Stimulated activated CD4-positive, alpha-beta T cell treated with anti-CD3 and anti-CD28 coated beads, Interleukin-1b, Interleukin-23, amount 100 ng/mL, for 1 hour (primary cell): ENCODE measurements at places on chromosomes 7 and 10.

GRCh38 chr7:951881-952547 is 2.5 kb downstream of the ADAP1 start:
- DNase-seq = no peak

- peak; percentile 16 for DNase-seq
Measured at GRCh38 chr7:17298840-17299482, 509 bp downstream of the AHR start.

GRCh38 chr7:36112969-36113368 is 40.1 kb upstream of the EEPD1 start:
- DNase-seq = no peak

DNA sequence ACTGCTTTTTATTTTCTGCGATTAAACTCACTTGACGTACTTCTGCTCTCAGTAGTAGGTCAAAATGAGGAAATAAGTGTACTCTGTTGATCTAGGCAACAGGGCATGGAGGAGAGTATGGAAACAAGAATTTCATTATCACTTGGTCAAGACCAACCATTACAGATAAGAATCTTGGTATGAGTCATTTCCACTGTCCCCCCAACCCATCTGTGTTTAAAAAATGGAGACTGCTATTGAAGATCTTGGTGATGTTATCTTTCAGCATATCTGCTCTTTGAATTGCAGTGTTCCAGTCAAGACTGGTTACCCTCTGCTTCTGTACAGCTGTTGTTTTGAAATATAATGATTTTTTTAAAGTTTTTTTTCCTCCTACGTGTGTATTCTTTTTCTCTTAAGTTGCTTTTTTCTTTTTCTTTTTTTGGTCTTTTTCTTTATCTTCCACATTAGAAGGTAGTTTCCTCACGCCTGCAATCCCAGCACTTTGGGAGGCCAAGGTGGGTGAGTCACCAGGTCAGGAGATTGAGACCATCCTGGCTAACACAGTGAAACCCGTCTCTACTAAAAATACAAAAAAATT is 11.7 kb downstream of the STAM start:
- DNase-seq = no peak

DNA sequence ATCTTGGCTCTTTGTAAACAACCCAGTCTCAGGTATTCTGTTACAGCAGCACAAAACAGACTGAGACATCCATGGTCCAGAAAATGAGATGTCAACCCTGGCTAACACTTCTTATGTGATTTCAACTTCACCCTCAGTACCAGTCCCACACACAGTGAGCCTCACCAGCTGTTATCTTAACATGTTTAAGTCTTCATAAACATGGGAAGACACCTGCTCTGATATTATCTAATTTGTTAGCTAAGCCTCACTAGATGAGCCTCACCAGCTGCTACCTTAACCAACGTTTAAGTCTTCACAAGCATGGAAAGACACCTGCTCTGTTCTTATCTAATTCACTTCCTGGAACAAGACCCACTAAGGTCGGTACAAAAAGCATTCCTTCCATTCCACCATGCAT is 130.8 kb downstream of the CALN1 start:
- no peak for DNase-seq

GRCh38 chr10:33136271-33136670 is 178.2 kb upstream of the ITGB1 start:
- no peak for DNase-seq

- no peak for DNase-seq
Measured at GRCh38 chr10:92970301-92971070, 90.1 kb upstream of the CYP26C1 start.

GRCh38 chr7:156014201-156014600 is 201.9 kb upstream of the SHH start:
- no peak for DNase-seq

- DNase-seq = no peak
Measured at GRCh38 chr7:140610204-140611165, 30.1 kb downstream of the DENND2A start.

- DNase-seq = no peak
Measured at GRCh38 chr10:88311264-88311663, 271.9 kb downstream of the RNLS start.

DNA sequence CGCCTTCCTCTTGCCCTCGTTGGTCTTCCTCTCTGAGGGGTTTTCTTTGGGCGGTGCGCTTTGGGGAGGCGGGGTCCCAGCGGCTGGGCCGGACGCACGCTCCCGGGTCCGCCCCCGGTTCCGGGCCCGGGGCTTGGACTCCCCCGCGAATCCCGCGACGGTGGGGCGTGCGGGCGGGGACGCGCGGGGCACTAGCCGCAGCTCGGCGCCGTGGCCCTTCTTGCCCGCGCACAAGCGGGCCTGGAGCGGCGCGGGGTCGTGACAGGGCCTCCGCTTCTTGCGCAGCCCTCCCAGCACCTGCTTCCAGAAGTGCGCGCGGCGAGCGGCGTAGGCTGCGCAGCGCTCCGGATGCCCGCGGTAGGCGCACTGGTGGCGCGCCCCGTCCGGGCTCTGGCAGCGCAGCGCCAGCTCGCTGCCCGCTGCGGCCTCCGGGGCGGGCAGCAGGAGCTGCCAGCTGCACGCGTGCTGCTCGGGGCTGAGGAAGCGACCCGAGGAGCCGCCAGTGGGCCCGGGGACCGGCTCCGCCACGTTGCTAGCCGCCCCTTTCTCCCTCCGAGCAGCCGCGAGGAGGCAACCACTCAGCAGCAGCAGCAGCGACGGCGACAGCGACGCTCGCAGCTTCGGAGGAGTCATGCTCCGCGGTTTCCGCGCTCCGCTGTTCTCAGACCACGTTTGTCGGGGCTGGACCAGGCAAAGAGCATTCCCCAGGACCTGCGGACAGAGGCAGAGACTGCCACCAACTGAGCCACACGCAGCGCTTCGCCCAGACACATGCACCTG is 759 bp downstream of the FGFBP3 start:
- DNase-seq = peak; percentile 53

DNA sequence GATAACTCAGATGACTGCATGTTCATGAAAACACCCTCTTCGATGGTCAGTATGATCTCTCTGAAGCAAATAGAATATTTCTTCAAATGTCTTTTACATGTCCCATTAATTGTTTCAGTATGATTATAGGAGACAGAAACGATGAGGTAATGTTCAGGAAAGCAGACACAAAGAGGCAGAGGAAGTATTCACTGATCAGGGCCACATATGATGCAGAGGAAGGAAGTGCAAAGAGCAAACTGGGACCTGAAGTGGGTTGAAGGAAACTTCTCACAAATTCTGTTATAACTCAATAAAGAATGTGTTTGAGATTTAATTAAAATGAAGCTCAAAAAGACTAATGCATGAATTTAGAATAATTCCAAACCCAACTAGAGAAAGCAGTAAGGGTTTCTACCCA is 70.5 kb downstream of the TES start:
- no peak for DNase-seq

GRCh38 chr10:48636901-48637300 is 32.0 kb upstream of the ARHGAP22 start:
- DNase-seq = no peak

DNA sequence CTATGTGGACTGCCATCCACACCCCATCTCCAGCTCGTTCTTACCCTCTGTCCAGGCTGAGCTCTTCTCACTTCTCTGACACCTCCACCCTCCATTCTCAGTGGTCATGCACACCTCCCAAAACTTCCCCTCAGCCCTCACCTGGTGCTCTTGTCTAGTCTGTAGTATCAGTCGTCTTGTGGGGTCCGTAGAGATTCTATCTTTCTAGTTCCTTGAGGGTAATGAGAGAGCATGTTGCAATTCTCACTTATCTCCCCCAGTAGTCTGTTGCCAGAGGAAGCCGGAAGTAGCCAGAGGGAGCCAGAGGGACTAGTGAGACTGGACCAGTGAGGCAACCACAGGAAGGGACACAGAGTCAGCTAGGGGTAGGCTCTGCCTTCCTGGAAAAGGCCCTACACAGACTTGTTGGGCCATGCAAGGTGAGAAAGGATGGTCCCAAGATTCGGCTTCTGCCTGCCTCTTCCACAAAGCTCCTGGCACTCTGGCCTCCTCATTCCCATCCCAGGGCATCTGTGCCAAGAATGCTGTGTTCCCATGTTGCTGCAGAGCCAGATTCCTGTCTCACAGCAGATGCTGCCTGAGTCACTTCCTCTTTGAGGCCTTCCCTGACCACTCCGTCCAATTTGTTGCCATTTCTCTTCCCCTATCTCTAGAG is 50.6 kb upstream of the DUSP5 start:
- DNase-seq = no peak

- DNase-seq = no peak
Measured at GRCh38 chr7:16803881-16804673, 722 bp downstream of the AGR2 start.
